ENCODE measurements at places on chromosomes 6 and 20. TPM values are rescaled to one million over a fixed set of nuclear protein-coding genes. Genes with fewer than 3 reads are reported as not detected.

Gene TRIM38
- total RNA-seq = 0.70 TPM

Gene ADGRF4
- total RNA-seq = 10.6 TPM

Gene SGK2
- total RNA-seq = 6.6 TPM

Gene SMLR1
- total RNA-seq = 8.4 TPM

Gene SLC18B1
- 7.8 TPM for total RNA-seq

Gene CCN6
- total RNA-seq = not detected

Gene RCAN2
- not detected for total RNA-seq

Gene OR2B6
- not detected for total RNA-seq

Gene HEY2
- 0.12 TPM for total RNA-seq

Gene MYH7B
- total RNA-seq = 1.9 TPM

Gene VEGFA
- 174 TPM for total RNA-seq

Gene NR2E1
- total RNA-seq = 1.4 TPM

DNA sequence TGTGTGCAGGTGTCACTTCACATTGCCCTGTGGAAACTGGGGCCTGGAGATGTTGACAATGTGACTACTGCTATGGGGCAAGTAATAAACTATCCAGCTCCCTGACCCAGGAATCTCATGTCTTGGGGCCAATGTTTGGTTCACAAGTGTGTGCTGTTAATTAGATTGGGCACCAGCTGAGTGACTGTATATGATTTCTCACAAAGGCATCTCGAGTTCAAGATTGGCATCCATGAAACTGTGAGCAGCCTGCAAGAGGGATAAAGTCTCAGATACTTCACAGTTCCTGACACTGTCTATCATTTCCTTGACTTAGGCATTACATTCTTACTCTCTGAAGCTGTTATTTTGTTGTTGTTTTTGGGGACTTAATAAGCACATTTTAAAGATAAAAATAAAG lies 264.0 kb downstream of the PRKN start:
- H3K36me3 ChIP-seq = no peaks in the 10 kb centered on the region
- no peak overlapping the region for H3K4me3 ChIP-seq
- no peak for DNase-seq
- H3K27me3 ChIP-seq = no peaks in the 10 kb centered on the region
- no peak overlapping the region for H3K27ac ChIP-seq
- no peaks in the 10 kb centered on the region for H3K4me1 ChIP-seq

DNA sequence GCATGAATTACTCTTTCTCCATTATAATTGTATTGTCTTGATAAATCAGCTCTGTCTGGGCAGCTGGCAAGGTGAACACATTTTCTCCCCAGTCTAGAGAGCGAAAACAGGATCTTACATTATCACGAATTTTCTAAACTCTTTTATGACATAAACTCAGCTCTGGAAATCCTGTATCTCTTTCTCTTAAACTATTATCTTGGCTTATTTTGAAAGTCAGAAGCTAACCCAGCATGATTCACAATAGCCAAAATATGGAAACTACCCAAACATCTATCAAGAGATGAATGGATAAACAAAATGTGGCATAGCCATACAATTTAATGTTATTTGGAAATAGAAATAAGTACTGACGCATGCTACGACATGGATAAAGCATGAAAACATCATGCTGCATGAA lies 25.9 kb upstream of the AGPAT4 start:
- no peaks in the 10 kb centered on the region for H3K36me3 ChIP-seq
- H3K27ac ChIP-seq = no peak overlapping the region
- no peak overlapping the region for H3K4me3 ChIP-seq

- no peaks in the 10 kb centered on the region for H3K36me3 ChIP-seq
- H3K4me3 ChIP-seq = no peak overlapping the region
- DNase-seq = no peak
- H3K27me3 ChIP-seq = no peaks in the 10 kb centered on the region
These were observed 454.6 kb upstream of the KHDRBS2 start for GRCh38 chr6:62740596-62740995.

DNA sequence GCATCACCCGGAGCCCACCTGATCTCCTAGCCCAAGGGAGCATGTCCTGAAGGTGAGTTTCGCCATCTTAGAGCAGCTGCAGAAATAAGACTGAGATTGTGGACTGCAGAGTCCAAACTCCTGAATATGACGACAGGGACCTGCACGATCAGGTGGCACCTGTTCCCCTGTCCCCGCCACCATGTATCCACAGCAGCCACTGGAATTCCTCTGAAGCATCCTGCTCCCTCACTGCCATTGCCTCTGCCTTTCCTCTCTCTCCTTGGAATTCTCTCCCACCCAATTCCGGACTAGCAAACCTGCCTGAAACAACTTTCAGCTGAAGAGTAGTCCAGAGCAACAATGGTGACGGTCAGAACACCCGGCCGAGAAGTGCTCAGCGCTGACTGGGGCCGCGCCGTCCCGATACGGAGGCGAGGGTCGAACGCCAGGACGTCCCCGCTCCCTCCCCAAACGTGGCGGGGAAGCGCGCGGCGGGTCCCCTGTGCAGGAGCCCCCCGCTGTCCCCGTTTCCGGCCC lies 694 bp upstream of the FAM120B start:
- peak overlapping the region; percentile 91 for H3K4me3 ChIP-seq
- peaks cover 8% of the 10 kb centered on the region for H3K4me1 ChIP-seq
- H3K36me3 ChIP-seq = no peaks in the 10 kb centered on the region
- H3K27ac ChIP-seq = peak overlapping the region; percentile 83

DNA sequence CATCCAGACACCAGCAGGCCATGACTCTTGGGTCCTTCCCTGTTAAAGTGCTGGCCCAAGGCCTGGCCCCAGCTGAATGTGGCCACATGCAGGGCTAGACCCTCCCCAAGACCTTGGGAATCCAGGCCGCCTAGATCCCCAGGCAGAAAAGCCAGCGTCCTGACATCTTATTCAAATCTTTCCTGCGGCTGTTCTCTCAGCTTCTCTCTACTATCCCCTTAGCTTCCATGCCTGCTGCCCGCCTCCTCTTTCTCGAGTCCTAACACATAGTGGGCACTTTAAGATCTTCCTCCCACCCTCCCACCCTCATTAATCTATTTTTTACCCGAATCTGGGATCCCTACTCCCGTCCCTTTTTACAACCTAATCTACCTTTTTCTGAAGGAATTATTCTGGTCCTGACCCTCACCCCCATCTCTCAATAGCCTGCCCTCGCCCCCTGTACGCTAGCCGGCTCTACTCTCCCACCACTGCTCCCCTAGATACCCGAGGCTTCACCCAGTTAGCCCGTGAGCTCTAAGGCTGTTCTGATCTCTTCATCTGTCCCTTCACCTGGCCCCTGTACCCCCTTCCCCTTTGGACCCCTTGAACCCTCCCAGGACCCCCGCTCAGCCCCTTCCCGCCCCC lies at the start of gene CCHCR1:
CCHCR1 (minus strand) TSS at position 290 of the 627 bp plus-strand sequence; CDS start at position 88, 202 bp downstream.
- H3K4me3 ChIP-seq = peak within 1 kb of the TSS; percentile 74
- H3K4me1 ChIP-seq = peaks cover 11% of the 10 kb centered on the region
- no peaks in the 10 kb centered on the region for H3K27me3 ChIP-seq
- H3K27ac ChIP-seq = peak within 1 kb of the TSS; percentile 85
- no peak for DNase-seq
- no peaks in the 10 kb centered on the region for H3K36me3 ChIP-seq

DNA sequence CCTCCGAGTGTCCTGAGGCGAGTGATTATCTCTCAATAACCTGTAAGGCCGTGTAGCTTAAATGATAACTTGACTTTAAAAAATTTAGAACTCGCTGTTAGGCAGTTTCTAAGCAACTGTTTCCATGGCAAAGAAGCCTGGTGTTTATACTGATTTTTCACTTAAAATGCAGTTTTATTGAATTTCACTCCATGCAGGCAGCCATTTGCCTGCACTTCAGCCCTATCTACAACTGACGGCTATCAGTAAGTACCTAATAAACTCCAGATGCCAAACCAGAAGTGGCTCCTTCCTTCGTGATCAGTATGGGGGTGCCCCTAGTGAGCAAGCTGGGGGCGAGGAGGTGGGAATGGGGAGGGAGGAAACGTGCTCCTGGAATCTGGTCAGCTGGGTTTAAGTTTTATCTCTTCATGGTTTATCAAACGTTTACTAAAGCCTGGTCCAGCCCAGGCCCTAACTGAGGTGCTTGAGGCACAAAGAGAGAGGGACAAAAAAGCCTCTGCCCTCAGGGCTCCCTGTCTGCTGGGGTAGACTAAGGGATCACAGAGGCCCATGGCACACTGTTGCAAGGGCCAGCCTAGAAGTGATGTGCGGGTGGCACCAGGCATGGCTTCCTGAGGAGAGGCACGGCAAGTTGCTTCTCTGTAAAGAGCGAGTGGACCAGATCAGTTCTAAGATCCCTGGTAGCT lies 45.5 kb downstream of the TTI1 start:
- H3K27ac ChIP-seq = peak overlapping the region; percentile 50
- H3K4me3 ChIP-seq = no peak overlapping the region
- no peaks in the 10 kb centered on the region for H3K27me3 ChIP-seq
- peaks cover 9% of the 10 kb centered on the region for H3K36me3 ChIP-seq

DNA sequence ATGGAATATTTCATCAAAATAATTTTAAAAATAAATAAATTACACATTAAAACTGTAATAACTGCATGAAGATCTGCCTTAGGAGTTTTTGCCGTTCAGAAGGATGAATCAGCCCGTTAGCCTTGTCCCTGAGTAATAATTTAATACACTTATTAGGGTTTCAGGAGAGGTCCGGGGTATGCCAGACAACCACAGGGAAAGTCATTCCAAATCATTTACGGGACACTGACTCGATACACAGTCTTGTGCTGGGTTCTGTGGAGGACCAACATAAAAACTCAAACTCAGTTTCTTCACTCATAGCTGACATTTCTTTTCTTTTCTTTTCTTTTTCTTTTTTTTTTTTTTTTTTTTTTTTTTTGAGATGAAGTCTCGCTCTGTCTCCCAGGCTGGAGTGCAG lies 735 bp upstream of the LY6G6F start:
- H3K4me3 ChIP-seq = no peak overlapping the region
- no peak overlapping the region for H3K27ac ChIP-seq
- no peaks in the 10 kb centered on the region for H3K27me3 ChIP-seq
- DNase-seq = no peak
- peaks cover 16% of the 10 kb centered on the region for H3K4me1 ChIP-seq

DNA sequence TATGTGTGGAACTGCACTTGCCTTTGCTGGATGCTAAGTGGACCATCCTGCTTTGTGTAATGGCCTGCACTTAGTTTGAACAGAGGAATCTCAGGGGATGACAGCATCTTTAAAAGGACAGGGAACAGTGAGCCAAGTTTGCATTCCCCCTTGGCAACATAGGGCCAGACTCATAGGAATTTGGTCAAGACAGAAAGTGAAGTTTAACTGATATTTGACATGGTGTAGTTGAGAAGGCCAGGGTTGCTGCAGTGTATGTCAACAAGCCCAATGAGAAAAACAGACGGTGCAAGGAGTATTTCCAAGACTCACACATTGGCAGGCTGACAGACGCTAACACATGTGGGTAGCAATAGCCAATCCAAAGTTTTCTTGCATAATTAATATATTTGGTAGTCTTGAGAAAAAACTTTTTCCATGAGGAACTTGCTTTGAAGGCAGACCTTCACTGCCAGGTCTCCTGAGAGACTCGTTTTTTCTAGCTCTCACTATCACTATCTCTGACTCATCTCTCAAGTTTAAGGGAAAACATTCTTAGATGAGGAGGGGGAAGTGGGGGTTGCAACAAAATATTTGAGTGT lies 213.8 kb downstream of the IBTK start:
- no peak overlapping the region for H3K4me3 ChIP-seq
- H3K27me3 ChIP-seq = no peaks in the 10 kb centered on the region
- H3K4me1 ChIP-seq = no peaks in the 10 kb centered on the region

GRCh38 chr6:84522135-84522549 lies 242.3 kb downstream of the TBX18 start:
- DNase-seq = peak; percentile 69
- H3K4me1 ChIP-seq = peaks cover 62% of the 10 kb centered on the region
- H3K27me3 ChIP-seq = no peaks in the 10 kb centered on the region
- H3K4me3 ChIP-seq = no peak overlapping the region
- no peaks in the 10 kb centered on the region for H3K36me3 ChIP-seq

GRCh38 chr6:168678588-168678987 lies 237.6 kb downstream of the SMOC2 start:
- H3K4me3 ChIP-seq = no peak overlapping the region
- H3K27me3 ChIP-seq = no peaks in the 10 kb centered on the region
- peaks cover 32% of the 10 kb centered on the region for H3K4me1 ChIP-seq

- no peaks in the 10 kb centered on the region for H3K36me3 ChIP-seq
- H3K27ac ChIP-seq = no peak overlapping the region
- no peak for DNase-seq
- H3K4me3 ChIP-seq = no peak overlapping the region
These were observed 160.9 kb upstream of the AFDN start for GRCh38 chr6:167665698-167666330.

DNA sequence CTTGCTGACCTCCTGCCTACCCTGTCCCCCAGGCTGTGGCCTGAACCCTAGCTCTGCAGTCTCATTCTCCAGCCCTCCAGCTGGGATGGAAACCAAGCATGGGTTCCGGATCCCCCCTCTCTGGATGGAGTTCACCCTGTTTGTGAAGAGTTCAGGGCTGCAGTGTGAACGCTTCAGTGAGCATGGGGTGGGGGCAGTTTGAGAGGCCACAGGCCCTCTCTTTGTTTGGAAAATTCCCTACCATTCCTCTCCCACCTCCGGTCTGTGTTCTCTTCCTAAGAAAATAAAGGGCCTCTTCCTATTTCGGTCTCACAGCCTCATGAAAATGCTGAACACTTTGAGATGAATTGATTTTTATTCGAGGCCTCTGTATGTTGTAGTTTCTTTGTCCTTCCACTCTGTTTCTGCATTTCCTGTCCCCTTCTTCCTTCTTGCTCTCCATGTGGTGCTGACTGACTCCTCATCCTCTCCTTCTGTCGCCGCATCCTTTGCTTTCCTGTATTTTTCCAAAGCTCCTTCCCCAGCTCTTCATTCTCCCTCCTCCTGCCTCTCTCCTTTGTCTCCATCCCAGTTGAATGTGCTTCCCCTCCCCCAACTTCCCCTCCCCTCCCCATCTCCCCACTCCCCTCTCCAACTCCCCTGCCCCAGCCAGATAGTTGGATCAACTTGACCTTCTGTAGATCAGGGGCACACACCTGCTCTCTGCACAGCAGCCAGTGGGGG lies 2.4 kb upstream of the KCNK5 start:
- H3K36me3 ChIP-seq = no peaks in the 10 kb centered on the region
- DNase-seq = no peak
- no peak overlapping the region for H3K4me3 ChIP-seq

DNA sequence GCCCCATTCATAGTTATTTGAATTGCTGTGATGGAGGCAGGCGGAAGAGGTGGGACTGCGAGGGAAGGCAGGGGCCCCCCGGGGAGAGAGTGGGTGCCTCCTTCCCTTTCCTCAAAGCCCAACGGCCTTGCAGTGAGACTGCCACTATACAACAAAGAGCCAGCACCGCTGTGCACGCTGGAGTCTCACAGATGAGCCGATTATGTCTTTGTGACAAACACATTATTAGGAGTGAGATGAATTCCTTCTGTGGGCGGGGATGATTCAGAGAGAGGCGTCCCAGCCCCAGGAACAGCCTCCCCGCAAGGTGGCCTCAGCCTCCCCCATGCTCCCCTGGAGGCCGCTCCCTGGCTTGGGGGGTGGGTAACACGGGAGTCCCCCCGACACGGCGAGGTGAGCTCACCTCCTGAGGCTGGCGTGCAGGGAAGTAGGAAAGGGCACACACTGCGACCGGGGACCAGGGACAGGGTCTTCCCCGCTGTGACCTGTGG lies 26.7 kb downstream of the NTSR1 start:
- no peak overlapping the region for H3K4me3 ChIP-seq
- H3K4me1 ChIP-seq = no peaks in the 10 kb centered on the region
- H3K36me3 ChIP-seq = no peaks in the 10 kb centered on the region
- H3K27ac ChIP-seq = no peak overlapping the region
- H3K27me3 ChIP-seq = peaks cover 5% of the 10 kb centered on the region

- DNase-seq = no peak
- no peaks in the 10 kb centered on the region for H3K36me3 ChIP-seq
- no peaks in the 10 kb centered on the region for H3K27me3 ChIP-seq
- no peak overlapping the region for H3K4me3 ChIP-seq
- H3K4me1 ChIP-seq = no peaks in the 10 kb centered on the region
These were observed 179.3 kb upstream of the HDDC2 start for GRCh38 chr6:125481056-125481455.

Data from Caco-2 (cell line).